ENCODE measurements at places on chromosomes 2 and 18.

GRCh38 chr2:150732064-150732463, 244.6 kb upstream of the RND3 start:
- DNase-seq = peak; percentile 40

GRCh38 chr2:5377323-5377722, 314.9 kb upstream of the SOX11 start:
- no peak for DNase-seq

DNA sequence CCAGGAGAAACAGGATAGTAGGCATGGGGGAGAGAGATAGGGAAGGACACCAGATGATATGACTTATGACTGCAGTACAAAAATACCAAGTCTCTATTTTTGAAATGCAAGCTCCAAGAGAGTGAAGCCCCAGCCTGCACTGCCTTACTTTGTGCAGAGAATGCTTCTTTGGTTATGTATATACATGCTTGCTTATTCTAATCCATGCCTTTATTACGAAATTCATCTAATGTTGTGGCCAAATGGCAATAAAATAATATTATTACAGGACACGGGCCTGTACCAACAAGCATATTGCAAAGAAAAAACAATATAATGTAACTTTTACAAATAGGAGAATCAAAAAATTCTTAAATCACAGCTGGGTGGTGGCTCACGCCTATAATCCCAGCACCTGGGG, 110.8 kb downstream of the BCL11A start:
- DNase-seq = no peak

- DNase-seq = no peak
Observed at GRCh38 chr2:226308986-226309385, 490.6 kb downstream of the IRS1 start.

GRCh38 chr18:56097621-56098020, 509.6 kb upstream of the TCF4 start:
- no peak for DNase-seq

DNA sequence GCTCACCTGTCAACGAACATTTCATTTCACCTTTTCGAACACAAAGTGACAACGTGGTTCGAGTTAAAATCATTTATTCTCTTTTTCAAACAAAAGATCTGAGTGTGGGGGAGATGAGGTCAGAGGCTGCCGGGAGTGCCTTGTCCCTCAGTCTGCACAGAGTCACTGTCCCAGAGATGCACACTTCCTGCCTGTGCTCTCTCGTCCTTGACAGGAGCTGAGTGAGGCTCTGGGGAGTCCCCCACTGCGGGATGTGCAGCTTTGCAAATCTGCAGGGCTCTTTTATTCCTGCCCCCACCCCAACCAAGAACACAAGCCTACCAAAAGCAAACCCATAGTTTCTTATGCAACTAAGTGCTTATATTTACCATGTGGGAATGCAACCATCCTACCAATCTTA, 497.8 kb downstream of the EIPR1 start:
- no peak for DNase-seq

GRCh38 chr2:125070726-125071505, 1045.8 kb downstream of the CNTNAP5 start:
- DNase-seq = no peak

DNA sequence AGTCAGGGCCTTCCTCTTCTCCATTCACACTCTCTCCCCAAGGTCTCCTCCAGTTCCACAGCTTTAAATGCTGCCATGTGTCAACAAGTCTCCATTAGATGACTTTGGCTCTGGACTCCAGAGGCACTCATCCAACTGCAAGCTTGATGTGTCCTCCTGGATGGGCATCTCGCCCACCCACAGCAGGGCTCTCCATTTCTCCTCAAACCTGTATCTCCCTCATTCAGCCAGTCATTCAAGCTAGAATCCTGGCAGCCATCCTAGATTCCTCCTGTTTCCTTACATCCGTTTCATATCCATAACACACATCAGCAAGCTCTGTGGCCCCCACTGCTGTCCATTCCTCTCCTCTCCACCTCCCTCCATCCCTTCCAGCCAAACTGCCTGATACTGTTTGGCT, 88.4 kb upstream of the AFF3 start:
- DNase-seq = peak; percentile 59

- DNase-seq = peak; percentile 15
Observed at GRCh38 chr2:26018184-26019055, 15.5 kb upstream of the RAB10 start.

GRCh38 chr2:70477441-70477844, 76.2 kb downstream of the TGFA start:
- no peak for DNase-seq

DNA sequence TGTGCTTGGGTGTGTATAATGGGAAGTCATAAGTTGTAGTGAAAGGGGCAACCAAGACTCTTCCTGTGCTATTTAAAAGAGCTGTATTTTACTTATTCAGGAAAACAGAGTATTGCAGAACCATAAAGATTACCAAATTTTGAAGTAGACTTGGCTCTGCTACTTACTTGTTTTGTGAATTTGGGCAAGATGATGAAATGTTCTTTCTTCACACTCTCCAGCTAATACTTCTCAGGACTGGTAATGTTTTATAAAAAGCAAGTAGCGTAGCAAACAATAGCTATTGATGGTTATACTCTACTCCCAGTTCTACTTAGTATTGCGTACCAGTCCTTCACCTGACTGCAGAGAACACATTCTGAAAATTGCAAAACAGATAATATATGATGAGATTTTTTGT, 374.1 kb downstream of the ARHGAP15 start:
- no peak for DNase-seq

- peak; percentile 64 for DNase-seq
Observed at GRCh38 chr2:44957656-44958327, 16.3 kb downstream of the SIX3 start.

- no peak for DNase-seq
Observed at GRCh38 chr18:13377496-13377895, 158.9 kb downstream of the LDLRAD4 start.

DNA sequence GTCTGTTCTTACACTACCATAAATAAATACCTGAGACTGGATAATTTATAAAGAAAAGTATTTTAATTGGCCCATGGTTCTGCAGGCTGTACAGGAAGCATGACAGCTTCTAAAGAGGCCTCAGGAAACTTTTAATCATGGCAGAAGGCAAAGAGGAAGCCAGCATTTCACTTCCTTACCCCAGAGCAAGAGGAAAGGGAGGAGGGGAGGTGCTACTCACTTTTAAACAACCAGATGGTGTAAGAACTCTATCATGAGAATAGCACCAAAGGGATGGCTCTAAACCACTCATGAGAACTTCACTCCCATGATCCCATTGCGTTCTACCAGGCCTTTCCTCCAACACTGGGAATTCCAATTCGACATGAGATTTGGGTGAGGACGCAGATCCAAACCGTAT, 344.4 kb upstream of the SLC39A10 start:
- no peak for DNase-seq
